ENCODE measurements at places on chromosomes 2 and 18. TPM values are rescaled to one million over a fixed set of nuclear protein-coding genes. Genes with fewer than 3 reads are reported as not detected.

ST6GAL2 gene
- 2.2 TPM for total RNA-seq

DNA sequence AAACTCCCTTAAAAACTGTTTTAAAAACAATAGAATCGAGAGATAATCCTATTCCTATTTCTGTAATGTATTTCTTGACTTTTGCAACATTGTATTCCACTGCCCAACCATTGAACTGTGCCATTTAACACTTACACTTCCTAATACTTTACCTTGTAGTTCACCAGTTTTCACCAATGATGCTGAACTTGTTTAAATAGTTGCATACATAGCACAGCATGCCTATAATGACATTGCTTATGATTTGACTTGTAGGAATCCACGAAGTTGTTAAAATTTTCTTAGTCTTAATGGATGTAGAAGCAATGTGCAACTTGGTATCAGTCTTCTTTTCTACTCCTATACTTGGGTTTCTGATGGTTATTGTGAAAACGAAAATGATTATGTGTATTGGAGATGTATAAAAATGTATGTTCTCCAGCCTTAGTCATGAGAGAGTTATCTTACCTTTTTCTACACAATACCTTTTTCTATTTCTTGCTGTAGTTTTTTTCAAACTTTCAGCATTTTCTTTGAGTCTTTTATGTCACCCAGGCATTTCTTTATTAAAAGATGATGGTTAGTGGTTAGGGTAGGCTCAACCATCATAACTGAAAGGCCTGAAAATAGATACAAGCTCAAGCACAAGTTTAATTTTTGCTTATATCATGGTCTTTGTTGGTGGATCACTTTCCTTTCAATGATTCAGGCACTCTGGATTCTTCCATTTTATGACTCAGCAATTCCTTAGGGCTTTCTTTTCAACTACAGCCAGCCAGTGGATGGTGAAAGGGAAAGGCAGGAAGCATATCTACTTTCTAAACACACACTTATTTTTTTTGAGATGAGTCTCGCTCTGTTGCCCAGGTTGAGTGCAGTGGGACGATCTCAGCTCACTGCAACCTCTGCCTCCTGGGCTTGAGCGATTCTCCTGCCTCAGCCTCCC lies 9.4 kb downstream of the GPD2 start:
- DNase-seq: no peak

TUBA4B gene
- total RNA-seq: not detected

ZC3H6 gene
- total RNA-seq: 8.7 TPM

OR6B2 gene
- not detected for total RNA-seq

- DNase-seq: no peak
Measured at GRCh38 chr2:99818842-99819241, 323.5 kb downstream of the AFF3 start.

DNA sequence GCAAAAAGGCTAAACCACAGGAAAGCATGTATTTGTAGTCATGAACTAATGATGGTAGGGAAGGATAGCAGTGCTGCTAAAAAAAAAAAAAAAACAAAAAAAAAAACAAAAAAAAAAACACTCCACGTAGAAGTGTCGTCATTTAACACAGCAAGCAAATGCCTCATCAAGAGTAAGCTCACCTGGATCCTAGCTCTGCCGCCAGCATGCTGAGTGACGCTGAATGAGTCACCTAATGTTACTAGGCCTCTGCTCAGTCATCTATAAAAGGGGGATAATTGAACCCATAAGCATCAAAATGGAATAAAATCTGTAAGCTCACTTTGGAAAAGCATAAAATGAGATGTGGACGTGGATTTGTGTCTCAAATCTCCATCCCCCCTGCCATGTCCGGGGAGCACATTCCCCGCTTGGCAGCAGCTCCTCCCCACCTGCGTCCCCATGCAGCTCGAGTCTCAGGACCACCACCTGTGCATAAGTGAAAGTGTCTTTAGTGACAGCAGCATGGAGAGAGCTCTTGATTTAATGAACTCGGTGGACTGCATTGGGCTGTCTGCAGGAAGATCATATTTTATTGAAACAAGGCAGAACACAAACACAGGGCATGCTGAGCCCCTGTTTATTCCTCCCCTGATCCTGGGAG lies 427.5 kb downstream of the LRATD1 start:
- no peak for DNase-seq

CRYBA2 gene
- not detected for total RNA-seq

GRCh38 chr18:78607221-78607620 lies 372.4 kb upstream of the SALL3 start:
- DNase-seq: no peak

AMER3 gene
- total RNA-seq: not detected

UBXN2A gene
- 13.4 TPM for total RNA-seq

DNA sequence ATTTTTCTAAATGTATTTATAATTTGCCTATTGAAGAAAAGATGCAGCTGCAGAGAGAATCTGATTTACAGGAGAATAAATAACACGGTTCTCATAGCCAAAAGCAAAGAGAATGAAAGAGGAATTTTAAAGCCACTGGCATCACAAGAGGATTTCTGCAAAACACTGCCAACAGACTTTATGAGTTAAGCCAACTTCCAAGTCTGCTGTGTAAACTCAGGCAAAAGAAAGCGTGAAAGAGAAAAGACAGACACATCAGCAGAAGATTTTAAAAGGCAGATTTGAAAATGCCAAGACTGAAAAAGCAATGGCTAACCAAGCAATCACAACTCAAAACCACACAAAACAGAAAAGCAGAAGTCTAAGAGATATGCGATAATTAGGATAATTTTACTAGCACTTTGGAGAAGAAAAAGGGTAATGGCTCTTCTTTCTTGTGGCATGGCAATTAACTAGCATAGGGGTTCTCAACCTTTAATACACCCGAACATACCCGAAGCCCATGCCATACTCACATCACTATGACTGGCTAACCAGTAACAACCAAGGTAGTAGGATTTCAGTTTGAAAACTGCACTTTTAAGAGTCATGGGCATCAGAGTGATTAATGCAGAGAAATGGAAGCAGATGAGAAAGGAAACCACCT lies 4.9 kb downstream of the DARS1 start:
- no peak for DNase-seq

CABYR gene
- 1.1 TPM for total RNA-seq

TRIB2 gene
- total RNA-seq: 39.7 TPM

DNA sequence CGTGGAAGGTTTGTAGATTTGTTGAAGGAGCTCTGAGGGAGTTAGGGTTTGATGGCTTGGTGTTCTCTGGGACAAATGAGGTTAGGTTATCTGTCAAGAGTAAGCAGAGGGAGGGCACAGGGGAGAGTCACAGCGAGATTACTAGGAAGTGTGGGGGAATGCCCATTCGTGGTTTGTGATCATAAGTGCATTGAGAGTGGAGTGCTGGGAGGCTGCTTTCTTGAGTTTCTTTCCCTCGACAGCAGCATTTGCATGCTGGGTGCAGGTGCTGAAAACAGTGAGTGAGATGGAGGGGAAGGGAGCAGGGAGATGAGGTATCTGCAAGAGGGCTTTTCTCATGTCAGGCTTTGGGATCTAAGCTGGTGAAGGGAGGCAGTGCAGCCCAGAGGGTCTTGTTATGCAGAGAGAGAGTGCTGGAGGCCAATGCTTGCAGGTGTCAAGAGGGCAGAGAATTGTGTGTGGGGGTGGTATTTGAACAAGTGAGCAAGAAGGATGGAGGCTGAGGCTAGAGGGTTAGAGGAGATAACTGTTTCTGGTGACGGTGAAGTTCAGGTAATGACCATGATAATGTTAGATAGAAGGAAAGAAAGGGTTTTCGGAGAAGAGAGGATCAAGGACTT lies 8.8 kb downstream of the RALB start:
- no peak for DNase-seq

DNA sequence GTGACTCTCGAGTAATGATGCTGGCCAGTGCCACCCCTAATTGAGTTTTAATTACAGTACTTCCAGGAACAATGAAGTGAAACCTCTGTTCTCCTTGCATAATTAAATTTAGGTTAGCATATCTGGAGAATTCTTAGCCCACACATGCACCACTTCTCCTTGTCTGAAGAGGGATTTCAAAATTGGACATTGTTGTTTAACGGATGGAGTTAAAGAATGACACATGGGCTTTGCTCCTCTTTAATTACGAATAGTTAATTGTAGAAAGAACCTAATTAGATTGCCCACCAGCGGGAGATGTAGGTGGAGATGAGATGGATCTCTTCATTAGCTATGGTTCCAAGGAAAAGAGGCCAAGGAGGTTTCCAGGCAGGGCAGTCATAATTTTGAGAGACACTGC lies 33.1 kb upstream of the EN1 start:
- no peak for DNase-seq

- DNase-seq: no peak
Measured at GRCh38 chr2:101717071-101717845, 19.8 kb downstream of the MAP4K4 start.

RAB27B gene
- 66.6 TPM for total RNA-seq

NCK2 gene
- total RNA-seq: 43.5 TPM

VIT gene
- total RNA-seq: 0.20 TPM

DNA sequence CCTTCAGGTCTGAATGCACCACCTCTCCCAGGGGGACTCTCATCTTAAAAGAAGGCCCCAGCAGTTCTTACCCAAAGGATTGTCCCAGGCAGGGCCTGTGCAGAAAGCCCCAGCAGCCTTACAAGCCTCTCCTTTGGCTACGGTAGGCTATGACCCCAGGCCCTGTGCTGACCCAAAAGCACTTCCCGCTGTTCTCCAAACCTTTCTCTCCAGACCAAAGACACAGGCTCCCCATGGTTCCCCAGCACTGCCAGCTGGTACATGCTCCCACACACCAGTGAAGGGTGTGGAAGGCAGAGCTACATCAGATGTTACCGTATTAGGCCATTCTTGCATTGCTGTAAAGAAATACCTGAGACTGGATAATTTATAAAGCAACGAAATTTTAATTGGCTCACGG lies 35.4 kb downstream of the LBH start:
- no peak for DNase-seq

DNA sequence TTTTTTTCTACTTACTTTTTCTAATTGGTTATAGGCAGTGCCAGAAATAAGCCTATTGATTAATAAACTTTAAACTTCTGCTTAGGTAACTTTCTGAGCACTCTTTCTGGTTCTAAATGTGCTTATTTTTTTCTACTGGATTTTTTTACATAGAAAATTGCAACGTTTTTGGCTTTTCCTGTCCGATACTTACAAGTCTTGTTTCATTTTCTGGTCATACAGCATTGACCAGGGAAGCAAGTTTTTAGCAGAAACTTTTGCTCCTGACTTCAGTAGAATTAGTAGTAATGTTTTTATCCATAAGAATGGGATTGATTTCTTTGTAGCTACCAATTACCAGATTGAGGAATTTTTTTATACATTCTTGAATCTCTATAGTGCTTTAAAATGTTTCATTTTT lies 36.9 kb downstream of the NCKAP5 start:
- no peak for DNase-seq

IL36G gene
- not detected for total RNA-seq

HOXD11 gene
- not detected for total RNA-seq

VAPA gene
- total RNA-seq: 197 TPM

OTOS gene
- not detected for total RNA-seq

Data from left lung (tissue), 14 donors.